ENCODE measurements at places on chromosomes 7 and 10.

- no peak for DNase-seq
These were observed 102.0 kb downstream of the PRKAG2 start for GRCh38 chr7:151774951-151775350.

DNA sequence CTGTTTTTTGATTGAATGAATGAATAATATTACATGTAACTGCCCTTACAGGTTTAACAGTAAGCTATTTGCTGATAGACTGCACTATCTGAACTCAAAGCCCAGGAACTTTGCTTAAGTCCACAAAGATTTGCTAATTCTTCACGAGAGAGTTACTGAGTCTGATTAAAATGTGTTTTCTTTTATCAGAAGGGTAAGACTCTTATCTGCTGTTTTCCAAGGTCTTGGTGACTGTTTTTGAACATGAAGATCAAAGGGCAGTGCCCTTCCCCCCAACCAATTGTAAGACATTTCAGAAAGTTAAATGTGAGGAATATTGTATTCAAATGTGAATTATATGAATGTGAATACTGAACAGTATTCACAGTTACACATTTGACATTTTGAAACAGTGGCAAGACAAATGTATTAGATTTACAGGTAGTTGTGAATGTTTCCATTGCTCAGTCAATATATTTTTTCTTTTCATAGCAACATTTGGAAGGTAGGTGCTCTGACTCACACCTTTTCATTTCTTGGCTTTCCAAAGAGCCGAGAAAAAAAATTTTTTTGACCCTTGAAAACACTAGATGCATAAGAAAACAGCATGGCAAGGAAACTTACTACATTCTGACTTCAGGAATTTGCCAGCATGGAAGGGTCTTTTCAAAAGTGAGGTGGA is 62.7 kb downstream of the DKK1 start:
- no peak for DNase-seq

- DNase-seq = no peak
These were observed 207.9 kb downstream of the ARL4A start for GRCh38 chr7:12895296-12895695.

GRCh38 chr7:116706668-116707126 is 34.7 kb downstream of the MET start:
- no peak for DNase-seq

DNA sequence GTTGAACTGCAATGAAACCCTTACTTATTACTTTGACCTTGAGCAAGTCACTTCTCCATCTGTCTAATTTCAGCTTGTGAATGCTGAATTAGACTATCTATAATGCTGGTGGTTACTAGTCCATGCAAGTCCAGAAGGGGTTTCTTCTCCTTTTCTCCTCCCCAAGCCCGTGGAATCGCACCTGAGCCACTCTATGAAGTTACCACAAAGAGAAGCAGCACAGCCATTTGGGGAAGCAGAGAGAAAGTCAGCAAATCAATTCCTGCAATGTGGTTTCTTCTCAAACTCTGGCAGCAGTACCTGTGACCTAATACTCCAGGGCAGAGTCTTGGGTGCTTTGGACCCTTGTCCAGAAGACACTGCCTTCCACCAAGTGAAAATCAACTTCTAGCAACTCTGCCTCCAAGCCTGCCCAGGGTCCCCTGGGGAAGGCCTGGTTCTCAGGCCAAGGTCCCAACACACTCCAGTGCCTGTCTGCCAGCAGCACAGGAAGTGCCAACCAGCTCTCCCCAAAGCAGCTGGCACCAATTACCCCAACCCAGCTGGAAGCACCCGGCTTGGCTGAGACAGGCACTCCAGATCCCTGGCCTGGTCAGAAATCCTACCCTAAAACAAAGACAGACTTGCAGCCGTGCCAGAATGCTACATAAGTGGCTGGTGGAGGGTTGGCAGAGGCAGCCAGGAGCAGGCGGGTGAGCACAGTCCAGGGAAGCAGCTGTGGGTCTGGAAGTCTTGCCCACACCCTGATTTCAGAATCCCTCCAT is 200.3 kb downstream of the LSM5 start:
- DNase-seq = no peak

GRCh38 chr10:26274391-26274790 is 57.8 kb downstream of the GAD2 start:
- no peak for DNase-seq

DNA sequence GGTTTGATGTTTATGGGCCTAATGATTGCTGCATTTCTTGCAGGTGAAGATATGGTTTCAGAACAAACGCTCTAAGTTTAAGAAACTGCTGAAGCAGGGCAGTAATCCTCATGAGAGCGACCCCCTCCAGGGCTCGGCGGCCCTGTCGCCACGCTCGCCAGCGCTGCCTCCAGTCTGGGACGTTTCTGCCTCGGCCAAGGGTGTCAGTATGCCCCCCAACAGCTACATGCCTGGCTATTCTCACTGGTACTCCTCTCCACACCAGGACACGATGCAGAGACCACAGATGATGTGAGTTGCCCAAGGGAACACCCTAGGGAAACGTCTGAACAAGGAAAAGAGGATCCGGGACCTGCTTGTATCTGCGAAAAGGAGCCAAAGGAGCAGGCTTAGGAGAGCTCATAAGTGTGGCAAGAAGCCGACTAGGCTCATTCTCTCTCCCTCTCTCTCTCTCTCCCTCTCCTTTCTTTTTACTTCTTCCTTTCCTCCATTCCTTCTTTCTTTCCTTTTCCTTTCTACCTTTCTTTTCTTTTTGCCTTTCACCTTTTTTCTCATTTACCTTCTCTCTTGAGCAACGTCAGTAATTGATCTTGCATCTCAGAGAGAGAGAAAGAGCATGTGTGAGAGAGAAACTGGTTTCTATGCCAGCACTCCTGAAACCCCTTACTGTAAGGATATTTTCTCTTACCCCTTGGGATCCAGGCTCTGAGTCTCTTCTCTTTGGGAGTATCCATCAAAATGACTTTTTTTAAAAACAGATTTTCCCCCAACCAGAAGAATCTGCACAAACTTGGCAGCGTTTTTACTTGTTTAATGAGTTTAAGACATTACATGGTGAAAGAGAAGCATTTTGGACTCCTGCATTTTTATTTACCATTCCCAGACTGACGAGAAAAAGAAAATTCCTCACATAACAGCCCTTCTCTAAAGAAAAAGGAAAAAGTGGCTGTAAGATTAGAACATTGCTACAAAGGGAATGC is 4.7 kb downstream of the DLX6 start:
- no peak for DNase-seq

GRCh38 chr7:78057571-78057970 is 259.0 kb downstream of the PHTF2 start:
- no peak for DNase-seq

GRCh38 chr10:112491144-112491543 is 44.1 kb downstream of the VTI1A start:
- no peak for DNase-seq

DNA sequence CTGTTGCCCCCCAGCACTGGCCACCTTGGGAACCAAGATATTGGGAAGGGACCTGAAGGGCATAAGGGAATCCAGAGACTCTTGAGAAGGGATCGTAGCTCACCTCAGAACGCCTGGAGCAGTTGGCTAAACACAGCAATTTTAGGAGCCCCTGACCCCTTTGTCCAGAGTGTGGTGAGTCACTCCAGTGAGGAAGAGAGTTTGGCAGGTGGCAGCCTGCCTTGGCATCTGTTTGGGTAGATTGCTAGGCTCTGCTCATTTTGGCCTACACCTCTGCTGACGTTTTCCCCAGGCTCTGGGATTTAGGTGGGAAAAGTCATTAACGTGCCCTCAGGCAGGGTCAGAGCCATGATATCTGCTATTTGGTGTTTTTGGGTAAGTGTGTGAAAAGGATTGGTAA is 100.6 kb downstream of the GRB10 start:
- DNase-seq = no peak

- no peak for DNase-seq
These were observed 146.1 kb downstream of the VPS50 start for GRCh38 chr7:93378131-93378760.

DNA sequence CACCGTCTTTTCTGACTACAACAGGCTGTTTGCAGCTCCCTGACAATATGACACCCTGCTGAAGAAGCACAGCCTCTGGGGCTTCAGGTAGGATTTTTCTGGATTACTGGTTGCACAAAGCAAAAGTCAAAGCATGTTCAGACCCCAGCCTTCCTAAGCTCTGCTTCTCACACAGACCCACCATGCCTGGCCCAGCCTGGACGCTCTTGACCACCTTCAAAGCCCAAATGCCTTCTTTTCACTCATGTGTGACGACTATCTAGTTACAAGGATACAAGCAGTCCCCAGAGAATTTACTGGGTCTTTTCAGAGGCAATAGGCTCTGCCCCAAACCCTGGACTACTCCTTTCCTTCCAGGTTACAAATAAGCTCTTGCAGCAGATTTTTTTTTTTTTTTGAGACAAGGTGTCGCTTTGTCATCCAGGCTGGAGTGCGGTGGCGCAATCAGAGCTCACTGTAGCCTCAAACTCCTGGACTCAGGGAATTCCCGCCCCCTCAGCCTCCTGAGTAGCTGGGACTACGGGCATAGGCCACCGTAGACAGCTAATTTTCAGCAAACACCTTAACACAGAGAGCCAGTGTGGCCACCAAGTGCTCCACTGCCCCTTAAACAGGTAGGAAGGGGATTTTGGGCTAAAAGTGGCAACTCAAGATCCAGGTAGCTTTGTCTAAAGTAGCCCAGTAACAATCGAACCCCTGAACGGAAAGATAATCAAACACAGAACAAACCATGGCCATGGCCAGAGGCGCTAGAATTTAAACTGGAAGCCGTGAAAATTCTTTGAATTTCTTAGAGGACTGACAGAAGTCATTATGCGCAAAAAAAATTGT is 16.2 kb downstream of the SVIL start:
- no peak for DNase-seq

- no peak for DNase-seq
These were observed 155.5 kb downstream of the BUB3 start for GRCh38 chr10:123309731-123310130.

- no peak for DNase-seq
These were observed 28.2 kb downstream of the IL15RA start for GRCh38 chr10:5949009-5949759.

GRCh38 chr10:132833421-132834111 is 47.6 kb upstream of the NKX6-2 start:
- no peak for DNase-seq

- DNase-seq = no peak
These were observed 23.8 kb downstream of the PFKP start for GRCh38 chr10:3090914-3091787.

- DNase-seq = no peak
These were observed 513 bp downstream of the HOXA7 start for GRCh38 chr7:27155816-27156507.

DNA sequence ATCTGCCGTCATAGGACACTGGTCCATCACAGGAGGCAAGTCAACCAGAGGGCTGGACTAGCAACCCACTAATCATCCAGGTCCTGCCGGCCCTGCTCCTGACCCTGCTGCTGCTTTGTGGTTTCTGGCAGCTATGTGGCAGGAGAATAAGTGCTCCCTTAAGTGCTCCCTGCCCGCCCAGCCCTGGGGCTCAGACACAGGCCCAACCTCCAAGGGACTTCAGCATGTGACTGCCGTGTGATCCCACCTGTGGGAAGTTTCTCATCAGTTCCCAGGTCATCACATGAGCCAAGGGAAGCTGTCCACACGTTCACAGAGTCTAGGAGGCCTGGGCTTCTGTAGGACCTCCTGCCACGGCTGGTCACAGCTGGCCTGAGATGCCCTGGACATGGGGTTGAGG is 34.2 kb upstream of the ZNF488 start:
- no peak for DNase-seq

GRCh38 chr7:42065942-42066341 is 171.1 kb downstream of the GLI3 start:
- no peak for DNase-seq

DNA sequence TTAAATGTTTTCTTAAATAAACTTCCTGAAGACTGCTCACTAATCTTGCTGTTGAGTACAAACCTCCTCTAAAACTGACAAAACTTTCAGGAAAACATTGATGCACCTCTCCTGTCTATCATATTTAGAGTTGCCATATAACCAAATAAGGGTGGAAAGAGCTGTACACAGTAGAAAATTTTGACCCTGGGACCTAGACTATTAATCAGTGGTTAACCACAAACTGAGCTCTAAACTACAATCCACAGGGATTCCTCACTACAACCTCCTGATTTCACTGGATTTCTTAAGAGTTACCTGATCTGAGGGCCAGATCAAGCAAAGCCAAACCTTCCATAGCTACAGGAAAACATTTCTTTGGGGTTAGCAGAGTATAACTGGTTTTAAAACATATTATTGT is 39.9 kb upstream of the WNT16 start:
- no peak for DNase-seq

DNA sequence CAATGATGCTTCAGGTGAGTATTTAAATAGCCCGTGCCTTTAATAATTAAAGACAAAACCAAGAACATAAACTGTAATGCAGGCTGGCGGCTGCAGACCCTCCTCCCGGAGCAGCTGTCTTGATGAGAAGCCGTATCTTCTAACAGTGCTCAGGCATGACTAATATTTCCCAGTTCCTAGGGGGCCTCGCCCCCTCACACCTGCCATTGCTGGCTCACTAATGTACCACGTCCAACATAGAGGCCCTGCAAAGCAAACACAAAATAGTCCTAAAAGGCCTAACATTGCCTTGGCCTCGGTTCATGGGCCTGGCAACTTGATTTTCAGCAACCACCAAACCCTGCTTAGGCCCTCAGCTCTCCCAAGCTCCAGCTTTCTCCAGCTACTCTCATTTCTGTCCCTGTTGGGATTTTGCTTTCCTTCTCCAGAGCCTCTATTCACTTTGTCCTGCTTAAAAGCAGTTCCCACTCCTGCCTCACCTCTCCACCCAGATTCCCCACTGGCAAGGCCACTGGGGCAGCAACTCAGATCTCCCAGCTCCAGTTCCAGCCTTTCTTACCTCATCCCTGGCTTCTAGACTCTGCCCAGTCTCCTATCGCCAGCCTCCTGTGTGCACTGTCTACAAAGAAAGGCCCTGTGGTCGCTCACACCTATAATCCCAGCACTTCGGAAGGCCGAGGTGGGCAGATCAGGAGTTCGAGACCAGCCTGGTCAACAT is 16.2 kb downstream of the SORBS1 start:
- no peak for DNase-seq

- no peak for DNase-seq
These were observed 306.6 kb downstream of the WDR37 start for GRCh38 chr10:1362589-1363445.

- DNase-seq = no peak
These were observed 24.8 kb upstream of the ZNF800 start for GRCh38 chr7:127417346-127417745.

DNA sequence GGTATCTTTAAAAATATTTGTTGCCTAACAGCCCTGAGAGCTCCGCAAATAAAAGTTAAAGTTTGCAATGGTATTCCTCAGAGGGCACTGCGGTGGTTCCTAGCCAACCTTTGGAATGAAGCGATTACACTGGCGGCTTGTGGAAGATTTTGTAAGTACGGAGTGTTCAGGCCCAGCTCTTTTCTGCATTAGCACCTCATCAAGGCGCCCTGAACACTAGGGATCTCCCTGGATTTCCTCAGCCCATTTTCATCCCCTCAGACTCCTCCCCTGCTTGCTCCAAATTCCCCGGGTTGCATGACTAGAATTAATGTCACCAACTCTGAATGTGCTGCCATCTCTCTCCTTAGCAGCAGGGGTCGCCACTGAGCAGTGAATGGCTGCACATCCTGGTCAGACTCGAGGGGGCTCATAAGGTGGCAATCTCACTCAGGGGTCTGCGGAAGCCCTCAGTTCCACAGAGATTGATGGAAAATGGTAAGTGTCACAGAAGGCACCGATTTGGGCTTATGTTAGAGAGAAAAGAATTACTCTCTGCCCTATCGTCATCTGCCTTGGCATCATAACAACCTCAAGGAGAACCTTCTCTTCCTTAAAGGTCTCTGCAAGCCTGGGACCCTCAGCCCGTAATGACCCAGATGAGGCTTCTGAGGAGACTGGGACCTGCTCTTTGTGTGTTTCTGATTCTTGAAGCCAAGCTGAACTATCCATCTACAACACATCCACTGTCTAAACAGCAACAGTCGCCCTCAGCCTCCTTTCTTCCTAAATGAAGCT is 262.8 kb upstream of the AOAH start:
- peak; percentile 29 for DNase-seq
